ENCODE measurements at places on chromosomes 7 and 10. TPM values are rescaled to one million over a fixed set of nuclear protein-coding genes. Genes with fewer than 3 reads are reported as not detected.

Gene ACTL6B
- not detected for total RNA-seq

Gene MYO3A
- not detected for total RNA-seq

Gene KEL
- 0.36 TPM for total RNA-seq

GRCh38 chr7:32283546-32283945, 206.6 kb downstream of the LSM5 start:
- no peaks in the 10 kb centered on the region for H3K4me1 ChIP-seq
- no peak overlapping the region for H3K4me3 ChIP-seq
- H3K27ac ChIP-seq: no peak overlapping the region
- H3K27me3 ChIP-seq: peaks cover 2% of the 10 kb centered on the region
- DNase-seq: no peak

DNA sequence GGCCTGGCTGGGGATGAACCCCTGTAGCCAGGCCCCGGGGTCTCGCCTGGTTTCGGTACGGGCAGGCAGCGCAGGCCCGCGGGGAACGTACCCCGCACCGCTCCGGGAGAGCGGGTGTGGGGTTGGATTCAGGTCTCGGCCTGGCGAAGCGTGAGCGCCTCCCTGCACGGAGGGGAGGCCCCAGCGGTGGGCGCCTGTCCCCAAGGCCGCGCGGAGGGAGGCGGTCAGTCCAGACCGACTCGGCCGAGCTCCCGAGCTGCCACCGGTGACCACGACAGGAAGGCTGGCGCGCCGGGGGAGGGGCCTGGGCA, 378 bp upstream of the INPP5F start:
- H3K27me3 ChIP-seq: no peaks in the 10 kb centered on the region
- peak overlapping the region; percentile 88 for H3K27ac ChIP-seq
- no peak for DNase-seq
- H3K4me3 ChIP-seq: peak overlapping the region; percentile 95
- H3K4me1 ChIP-seq: peaks cover 3% of the 10 kb centered on the region
- H3K36me3 ChIP-seq: no peaks in the 10 kb centered on the region

DNA sequence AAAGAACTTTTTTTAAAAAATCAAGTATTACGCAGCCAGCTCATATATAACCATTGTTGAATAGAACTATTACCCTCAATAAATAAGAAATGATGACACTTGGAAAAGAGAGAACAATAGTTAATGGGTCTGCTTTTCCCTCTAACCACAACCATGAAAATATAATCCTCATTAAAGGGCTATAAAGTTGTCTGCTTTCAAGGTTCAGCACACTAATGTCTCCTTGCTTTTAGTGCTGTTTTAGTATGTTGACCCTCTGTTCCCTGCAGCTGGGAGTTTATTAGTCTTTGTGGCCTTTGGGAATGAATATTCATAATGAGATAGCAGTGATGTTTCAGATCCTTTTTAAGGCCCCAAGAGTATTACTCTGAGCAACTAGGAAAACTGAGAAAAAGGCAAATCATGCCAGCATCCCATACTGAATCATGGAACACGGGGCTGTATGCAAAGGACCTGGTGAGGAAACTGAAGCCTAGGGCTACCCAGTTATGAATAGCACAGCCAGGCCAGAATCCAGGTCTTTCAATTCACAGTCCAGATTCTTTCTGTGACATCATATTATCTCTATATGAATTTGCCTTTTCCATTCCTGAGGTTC, 332.0 kb upstream of the LRGUK start:
- H3K4me3 ChIP-seq: no peak overlapping the region
- H3K36me3 ChIP-seq: no peaks in the 10 kb centered on the region
- H3K27ac ChIP-seq: no peak overlapping the region
- DNase-seq: no peak
- no peaks in the 10 kb centered on the region for H3K4me1 ChIP-seq

DNA sequence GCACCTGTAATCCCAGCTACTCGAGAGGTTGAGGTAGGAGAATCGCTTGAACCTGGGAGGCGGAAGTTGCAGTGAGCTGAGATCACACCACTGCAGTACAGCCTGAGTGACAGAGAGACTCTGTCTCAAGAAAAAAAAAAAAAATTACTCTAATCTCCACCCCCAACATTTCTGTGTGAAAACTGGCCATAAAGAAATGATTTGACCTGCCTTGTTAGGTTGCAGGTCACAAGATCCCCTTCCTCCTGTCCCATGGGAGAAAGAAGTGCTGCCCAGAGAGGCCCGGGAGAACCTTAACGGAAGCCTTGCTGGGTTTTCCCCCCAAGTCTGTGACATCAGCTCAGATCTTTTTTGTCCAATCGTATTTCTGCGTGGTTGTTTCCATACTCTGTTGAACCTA, 8.7 kb upstream of the CALHM1 start:
- no peaks in the 10 kb centered on the region for H3K4me1 ChIP-seq
- no peak for DNase-seq
- no peaks in the 10 kb centered on the region for H3K27me3 ChIP-seq
- no peak overlapping the region for H3K27ac ChIP-seq
- no peaks in the 10 kb centered on the region for H3K36me3 ChIP-seq

DNA sequence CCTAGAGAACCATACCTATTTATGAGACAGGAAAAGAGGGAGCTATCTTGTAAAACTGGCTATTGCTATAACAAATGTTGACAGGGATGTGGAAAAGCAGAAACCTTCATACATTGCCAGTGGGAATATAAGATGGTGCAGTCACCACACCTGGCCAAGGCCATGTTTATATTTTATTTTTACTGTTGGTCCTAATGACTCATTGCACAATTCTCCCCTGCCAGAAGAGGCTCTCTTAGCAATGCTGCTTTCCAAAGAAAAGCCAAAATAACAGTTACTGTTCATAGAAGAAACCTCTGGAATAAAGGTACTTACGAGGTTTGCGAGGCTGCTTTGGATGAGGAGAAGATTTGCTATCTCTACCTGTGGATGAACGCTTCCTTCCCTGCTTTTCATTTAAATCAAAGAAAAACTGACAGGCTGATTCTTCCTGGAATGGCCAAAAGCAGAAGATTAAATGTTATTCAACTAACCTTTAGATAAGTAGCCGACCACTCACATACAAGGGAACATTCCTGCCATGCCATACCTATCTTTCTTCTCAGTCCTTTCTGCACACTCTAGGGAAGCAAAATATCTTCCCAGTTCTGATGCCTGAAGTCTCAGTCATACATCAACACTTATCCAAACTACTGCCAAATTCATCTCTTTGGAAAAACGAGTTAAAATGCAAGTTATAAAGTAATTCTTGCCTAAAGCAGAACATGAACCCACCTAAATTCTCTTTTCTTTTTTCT, 16.3 kb upstream of the CHUK start:
- no peaks in the 10 kb centered on the region for H3K36me3 ChIP-seq
- DNase-seq: no peak

DNA sequence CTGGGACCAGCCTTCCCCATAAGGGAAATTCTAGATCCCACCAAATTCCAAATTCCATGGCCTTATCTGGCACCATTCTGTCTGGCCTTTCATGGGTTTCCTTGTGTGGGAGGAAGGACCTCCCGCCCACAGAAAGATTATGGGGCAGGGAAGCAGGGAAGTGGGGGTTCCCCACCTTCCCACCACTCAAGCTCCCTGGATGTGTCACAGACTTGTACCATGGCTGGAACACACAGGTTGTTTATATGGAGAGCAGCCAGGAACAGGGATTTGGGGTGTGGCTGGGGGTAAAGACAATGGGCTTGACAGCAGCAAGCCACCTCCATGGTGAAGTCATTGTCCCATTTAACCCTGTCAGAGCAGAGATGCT, 18.3 kb downstream of the UNC5B start:
- no peaks in the 10 kb centered on the region for H3K27me3 ChIP-seq
- H3K4me1 ChIP-seq: peaks cover 5% of the 10 kb centered on the region
- H3K27ac ChIP-seq: no peak overlapping the region
- no peak for DNase-seq

GRCh38 chr10:27628621-27629020, 117.0 kb downstream of the MKX start:
- H3K4me3 ChIP-seq: no peak overlapping the region
- H3K27ac ChIP-seq: no peak overlapping the region
- peaks cover 4% of the 10 kb centered on the region for H3K4me1 ChIP-seq
- no peak for DNase-seq

- no peaks in the 10 kb centered on the region for H3K27me3 ChIP-seq
- no peaks in the 10 kb centered on the region for H3K4me1 ChIP-seq
- H3K36me3 ChIP-seq: no peaks in the 10 kb centered on the region
- H3K4me3 ChIP-seq: no peak overlapping the region
- no peak for DNase-seq
Measured at GRCh38 chr7:148296994-148297644, 293.4 kb upstream of the C7orf33 start.

- no peaks in the 10 kb centered on the region for H3K27me3 ChIP-seq
- H3K4me3 ChIP-seq: no peak overlapping the region
- no peak for DNase-seq
Measured at GRCh38 chr7:17421941-17422340, 123.5 kb downstream of the AHR start.

GRCh38 chr7:108497082-108497725, 28.7 kb downstream of the PNPLA8 start:
- no peak overlapping the region for H3K4me3 ChIP-seq
- no peak overlapping the region for H3K27ac ChIP-seq
- H3K4me1 ChIP-seq: no peaks in the 10 kb centered on the region
- H3K36me3 ChIP-seq: no peaks in the 10 kb centered on the region
- no peak for DNase-seq

DNA sequence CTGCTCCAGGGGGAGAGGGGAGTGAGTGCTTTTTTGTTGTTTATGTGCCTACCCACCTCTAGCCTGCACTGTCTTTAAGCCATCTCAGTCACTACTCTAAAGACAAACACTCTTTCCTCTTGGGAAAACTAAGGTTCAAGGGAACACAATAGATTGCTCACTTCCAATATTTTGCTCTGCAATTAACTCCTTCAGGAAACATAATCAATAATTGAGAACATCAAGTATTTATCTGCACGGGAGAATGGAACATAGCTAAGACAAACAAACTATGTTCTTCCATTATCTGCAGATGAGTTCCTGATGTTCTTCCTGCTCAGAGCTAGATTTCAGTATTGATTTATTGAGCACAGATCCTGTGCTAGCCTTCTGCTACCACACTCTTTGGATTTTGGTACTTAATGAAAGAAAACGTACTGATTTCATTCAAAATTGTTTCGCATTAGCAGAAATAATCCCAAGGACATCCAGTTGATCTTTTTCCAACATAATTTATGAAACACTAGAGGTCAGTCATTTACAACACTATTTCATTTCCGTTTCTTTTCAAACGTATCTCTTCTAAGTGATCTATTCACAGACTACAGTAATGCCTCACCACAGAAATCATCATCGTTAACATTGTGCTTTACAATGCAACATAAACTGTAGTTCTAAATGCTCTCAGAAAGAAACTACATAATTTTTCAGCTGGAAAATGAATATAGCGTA, 8.3 kb downstream of the NEBL start:
- H3K36me3 ChIP-seq: no peaks in the 10 kb centered on the region
- H3K27ac ChIP-seq: no peak overlapping the region

- H3K27ac ChIP-seq: no peak overlapping the region
- no peaks in the 10 kb centered on the region for H3K4me1 ChIP-seq
- no peaks in the 10 kb centered on the region for H3K27me3 ChIP-seq
Measured at GRCh38 chr10:49655099-49655498, 24.4 kb upstream of the C10orf53 start.

DNA sequence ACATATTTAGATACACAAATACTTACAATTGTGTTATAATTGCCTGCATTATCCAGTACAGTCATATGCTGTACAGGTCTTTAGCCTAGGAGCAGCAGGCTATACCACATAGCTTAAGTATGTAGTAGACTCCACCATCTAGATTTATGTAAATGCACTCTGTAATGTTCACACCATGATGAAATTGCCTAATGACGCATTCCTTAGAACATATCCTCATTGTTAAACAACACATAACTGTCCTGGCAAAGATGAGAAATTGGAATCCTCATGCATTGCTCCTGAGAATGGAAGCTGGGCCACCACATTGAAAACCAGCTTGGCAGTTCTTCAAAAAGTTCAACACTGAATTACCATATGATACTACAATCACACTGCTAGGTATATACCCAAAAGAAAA, 1002.8 kb upstream of the CELF2 start:
- no peak for DNase-seq
- no peaks in the 10 kb centered on the region for H3K4me1 ChIP-seq
- H3K4me3 ChIP-seq: no peak overlapping the region
- H3K36me3 ChIP-seq: no peaks in the 10 kb centered on the region
- H3K27ac ChIP-seq: no peak overlapping the region

DNA sequence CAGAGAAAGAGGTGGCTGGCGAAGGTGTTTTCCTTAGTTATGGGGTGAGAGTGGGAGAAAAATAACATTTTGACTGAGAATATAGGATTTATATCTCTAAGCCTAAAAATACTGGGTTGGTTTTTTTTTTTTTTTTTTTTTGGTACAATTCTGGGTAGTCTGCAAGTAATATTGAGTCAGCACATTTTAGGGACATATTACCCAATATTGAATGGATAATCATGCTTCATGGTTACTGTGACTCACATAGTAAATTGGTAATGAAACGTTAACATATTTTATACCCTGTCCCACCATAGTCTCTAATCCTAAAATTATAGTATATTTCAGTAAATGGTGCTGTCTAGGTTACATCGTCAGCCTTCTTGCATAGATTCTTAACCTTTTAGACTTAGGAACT, 91.4 kb downstream of the TPST1 start:
- H3K36me3 ChIP-seq: no peaks in the 10 kb centered on the region
- no peaks in the 10 kb centered on the region for H3K4me1 ChIP-seq
- H3K27ac ChIP-seq: no peak overlapping the region

DNA sequence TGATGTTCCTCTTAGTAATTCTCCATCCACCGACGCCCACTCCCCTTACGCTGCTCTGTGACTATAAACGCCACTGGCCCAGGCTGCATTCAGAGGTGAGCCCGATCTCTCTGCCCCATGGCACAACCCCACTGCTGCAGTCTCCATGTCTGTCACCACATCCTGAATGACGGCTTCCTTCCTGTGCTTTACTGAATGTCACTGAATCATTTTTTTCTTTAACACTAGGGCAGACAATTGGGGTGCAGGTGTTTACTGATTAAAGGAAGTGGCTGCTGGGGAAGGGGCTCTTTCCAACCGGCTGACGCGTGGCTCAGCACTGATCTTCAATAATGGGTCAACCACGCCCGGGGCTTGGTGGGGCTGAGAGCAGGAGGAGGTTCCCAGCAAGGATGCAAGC, 208.3 kb downstream of the USP6NL start:
- H3K4me1 ChIP-seq: no peaks in the 10 kb centered on the region
- no peak overlapping the region for H3K27ac ChIP-seq
- H3K27me3 ChIP-seq: no peaks in the 10 kb centered on the region
- H3K4me3 ChIP-seq: no peak overlapping the region
- no peak for DNase-seq
- H3K36me3 ChIP-seq: no peaks in the 10 kb centered on the region
